Nucleus accumbens (tissue), 56 donors: ENCODE measurements at places on chromosomes 5 and 9.

- no peak for DNase-seq
Measured at GRCh38 chr5:143443330-143443729, 39.8 kb upstream of the NR3C1 start.

DNA sequence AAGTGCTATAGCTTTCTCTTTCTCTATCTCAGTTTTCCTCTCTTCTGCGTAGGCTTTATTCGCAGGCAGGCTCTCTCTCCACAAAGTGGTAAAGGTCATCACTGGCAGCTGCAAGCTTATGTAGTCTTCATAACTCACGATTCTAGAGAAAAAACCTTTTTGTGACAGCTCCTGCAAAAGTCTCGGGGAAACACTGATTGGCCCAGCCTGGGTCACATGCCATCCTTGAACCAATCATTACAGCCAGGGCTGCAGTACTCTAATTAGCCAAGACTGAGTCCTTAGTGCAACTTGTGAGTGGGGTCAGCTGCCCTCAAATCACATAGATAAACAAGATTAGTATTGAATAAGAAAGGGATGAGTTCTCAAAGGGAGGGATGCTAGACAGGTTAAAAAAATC is 18.3 kb upstream of the FRMPD1 start:
- no peak for DNase-seq

GRCh38 chr5:133048993-133049725 is 2.7 kb upstream of the HSPA4 start:
- no peak for DNase-seq

GRCh38 chr5:11681796-11682195 is 222.4 kb downstream of the CTNND2 start:
- no peak for DNase-seq

- DNase-seq: no peak
Measured at GRCh38 chr5:179438011-179438441, 92.8 kb upstream of the ADAMTS2 start.

GRCh38 chr9:119986713-119987112 is 593.3 kb downstream of the CDK5RAP2 start:
- no peak for DNase-seq

DNA sequence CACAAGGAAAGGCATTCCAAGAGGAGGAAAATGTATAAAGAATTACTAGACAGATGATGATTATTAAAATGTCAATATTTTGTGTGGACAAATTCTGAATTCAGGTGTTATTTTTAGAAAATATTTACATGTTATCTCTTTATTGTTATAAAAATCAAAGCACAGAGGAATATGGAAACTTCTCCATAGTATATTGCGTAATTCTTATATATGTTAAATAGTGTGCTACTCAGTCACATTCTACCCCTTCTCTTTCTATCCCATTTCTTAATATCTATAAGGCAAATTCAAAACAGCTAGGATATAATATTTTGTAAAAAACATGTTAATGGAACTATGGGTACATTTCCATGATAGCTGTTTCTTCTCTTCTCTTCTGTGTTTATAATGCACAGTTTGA is 546.8 kb upstream of the FTMT start:
- no peak for DNase-seq

GRCh38 chr9:112502175-112502946 is 15.7 kb downstream of the KIAA1958 start:
- DNase-seq: no peak

DNA sequence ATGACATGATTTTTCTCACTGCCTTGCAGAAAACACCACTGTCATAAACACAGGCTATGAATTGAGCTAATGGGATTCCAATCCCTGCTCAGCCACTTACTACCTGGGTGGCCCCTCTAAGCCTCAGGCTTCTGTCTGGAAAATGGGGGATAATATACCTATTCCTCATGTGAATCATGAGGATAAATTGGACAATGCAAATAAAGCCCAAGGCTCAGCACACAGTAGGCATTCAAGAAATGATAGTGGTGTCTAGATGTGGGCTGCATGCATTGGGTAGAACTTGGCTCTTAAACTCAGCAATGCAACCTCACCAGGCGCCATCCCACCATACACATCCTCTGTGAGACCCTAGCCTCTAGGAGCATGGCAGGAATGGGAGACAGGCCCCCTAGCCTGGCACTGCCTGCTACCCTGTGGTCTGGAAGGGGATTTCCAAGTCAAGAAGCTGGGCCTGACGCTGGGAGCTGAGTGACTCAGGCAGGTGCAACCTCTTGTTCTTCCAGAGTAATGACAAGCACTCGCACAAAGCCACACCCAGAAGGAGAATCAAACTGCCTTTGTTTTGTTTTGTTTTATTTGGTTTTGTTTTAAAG is 2.3 kb upstream of the TNIP1 start:
- DNase-seq: no peak

- no peak for DNase-seq
Measured at GRCh38 chr5:170745481-170746071, 37.9 kb upstream of the GABRP start.

GRCh38 chr5:105593011-105593760 is 2030.6 kb upstream of the NUDT12 start:
- DNase-seq: no peak

DNA sequence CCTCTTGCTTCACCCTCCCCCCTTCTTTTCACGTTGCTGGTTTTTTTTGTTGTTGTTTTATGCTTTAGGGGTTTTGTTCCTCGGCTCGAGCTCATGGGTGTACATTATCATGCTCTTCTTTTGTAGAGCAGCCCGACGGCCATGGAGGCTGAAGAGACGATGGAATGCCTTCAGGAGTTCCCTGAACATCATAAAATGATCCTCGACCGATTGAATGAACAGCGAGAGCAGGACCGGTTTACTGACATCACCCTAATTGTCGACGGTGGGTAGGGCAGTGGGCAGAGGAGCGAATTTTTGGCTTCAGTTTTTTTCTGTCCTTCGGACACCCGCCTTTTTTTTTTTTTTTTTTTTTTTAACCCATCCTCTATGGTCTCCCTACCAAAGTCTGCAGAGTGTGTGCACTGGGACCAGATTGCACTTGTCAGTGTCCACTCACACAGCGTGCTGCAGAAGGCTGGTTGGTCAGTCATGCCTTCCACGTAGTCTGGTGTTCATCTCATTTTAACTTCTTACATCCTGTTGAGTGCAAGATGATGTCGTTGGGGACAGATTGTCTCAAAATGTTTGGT is 1.3 kb downstream of the ZNF131 start:
- DNase-seq: no peak

DNA sequence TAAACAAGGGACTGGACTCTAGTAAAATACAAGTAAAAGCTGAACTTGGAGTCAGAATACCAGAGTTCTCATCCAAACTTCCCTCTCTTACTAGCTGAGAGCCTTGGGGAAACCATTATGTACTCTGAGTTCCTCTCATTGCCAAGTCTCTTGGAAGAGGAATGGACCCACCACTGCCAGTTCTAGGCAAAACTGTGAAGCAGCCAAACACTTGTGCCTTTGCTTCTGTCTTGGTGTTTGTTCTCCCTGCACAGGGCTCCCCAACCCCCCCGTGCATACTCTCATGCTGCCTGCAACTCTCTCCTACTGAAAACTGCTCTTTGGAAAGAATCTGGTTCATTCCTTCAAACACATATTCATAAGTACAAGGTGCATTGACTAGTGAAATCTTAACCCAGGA is 102.6 kb downstream of the PDZD2 start:
- DNase-seq: peak; percentile 13

DNA sequence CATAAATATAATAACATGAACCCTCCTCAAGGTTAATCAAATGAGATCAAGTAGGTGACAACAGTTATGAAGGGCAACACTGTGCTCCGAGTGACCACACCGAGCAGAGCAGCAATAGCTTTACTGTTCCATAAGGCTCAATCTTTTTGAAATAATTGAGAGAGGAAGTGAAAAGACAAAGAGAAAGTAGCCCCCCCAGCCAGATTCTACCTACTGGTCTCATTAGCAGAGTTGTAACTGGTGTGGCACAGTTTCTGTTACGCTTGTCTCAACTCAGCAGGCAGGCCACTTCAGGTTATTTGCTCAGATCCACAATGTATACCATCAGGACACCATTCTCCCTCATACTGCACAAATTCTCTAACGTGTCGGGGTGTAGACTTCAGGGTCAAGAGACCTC is 14.0 kb downstream of the PRUNE2 start:
- no peak for DNase-seq

DNA sequence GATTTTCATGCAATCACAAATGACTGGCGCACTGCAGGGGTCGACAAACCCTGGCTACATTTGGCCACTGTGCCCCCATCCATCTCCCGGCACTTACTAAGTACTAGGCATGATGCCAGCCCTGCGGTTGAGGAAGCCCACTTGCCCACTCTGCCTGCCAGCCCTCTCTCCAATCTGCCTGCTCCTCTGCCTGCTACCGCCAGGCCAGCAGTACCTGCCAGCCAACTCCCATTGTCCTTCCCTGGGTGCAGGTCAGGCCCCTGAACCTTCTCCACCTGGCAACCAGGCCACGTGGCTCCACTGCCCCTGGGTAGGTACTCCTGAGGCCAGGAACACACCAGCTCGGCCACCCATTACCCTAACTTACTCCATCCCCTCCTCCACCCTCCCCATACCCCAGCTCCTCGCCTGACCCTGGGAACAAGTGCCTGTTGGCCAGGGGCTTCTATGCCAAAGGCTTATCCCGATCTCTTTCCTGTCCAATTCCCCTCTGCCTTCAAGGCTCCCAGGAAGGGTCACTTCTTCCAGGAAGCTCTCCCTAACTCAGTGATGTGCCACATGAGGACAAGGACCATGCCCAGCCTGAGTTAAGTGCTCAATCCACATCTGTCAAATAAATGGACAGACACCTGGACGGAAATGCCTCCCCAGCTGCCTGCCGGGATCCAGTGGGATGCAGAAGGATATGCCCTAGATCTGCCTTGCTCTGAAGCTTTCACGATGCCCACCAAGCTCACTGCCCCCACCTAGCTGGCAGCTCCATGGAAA is 6.6 kb downstream of the EEIG1 start:
- DNase-seq: no peak
